ENCODE measurements at places on chromosomes 2 and 18.

DNA sequence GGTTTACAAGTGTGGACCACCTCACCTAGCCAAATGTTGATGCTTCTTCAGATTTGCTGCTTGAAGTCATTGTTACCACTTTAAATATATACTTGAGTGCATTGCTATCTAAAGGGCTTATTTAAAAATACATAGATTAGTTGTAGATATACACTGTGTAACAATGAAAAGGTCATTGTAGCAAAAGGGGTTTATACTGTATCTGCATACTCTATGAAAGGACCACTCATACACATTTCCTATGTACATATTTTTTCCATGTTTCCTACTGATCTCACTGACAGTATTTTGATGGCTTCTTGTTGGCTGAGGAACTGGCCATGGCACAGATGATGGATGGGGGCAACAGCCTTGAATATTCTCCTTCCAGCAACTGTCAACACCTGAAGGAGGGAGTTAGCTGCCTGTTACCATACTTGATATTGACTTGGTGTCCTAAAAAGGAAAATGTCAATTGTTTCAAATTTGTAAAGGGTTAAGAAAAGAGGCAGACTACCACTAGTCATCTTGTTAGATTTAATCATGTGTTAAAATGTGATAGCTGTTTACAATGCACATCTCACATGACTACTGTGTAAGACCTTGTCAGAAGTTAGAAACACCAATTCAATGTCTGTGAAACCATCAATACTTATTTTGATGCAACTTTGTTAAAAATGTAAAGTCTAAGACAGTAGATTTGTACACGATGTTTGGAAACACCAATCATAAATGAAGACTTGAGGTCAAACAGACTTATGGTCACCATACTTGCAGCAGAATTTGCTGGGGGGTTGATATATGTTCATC is 33.5 kb downstream of the RAB10 start:
- DNase-seq, result no peak

- no peak for DNase-seq
Measured at GRCh38 chr2:57542081-57542480, 504.5 kb upstream of the VRK2 start.

- no peak for DNase-seq
Measured at GRCh38 chr2:32168513-32168912, 2.8 kb downstream of the SLC30A6 start.

- no peak for DNase-seq
Measured at GRCh38 chr2:238881353-238882081, 33.6 kb downstream of the TWIST2 start.

- no peak for DNase-seq
Measured at GRCh38 chr2:22734373-22735045, 650.5 kb upstream of the KLHL29 start.

DNA sequence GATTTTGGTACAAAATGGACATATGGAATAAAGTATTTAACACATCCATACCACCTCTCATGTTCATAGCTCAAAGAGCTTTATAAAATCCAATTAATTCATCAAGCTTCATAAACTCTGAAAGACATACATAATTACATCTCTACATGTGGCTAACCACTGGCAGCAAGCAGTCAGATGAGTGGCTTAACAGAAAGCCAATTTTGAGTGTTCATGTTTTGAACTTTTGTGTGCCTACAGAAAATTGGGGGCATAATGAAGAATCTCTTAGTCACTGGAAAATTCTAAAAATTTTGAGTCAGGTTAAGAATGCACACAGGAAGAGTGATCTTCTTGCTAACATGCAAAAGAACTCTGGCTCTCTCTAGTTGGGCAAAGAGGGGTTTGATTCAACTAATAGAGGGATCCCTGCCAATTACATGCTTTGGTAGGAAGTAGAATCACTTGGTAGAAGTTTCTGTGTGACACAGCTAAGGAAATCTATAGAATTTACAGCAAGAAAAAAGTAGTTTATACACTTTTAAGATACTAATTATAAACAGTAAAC is 287.4 kb downstream of the NOL4 start:
- DNase-seq, result no peak

DNA sequence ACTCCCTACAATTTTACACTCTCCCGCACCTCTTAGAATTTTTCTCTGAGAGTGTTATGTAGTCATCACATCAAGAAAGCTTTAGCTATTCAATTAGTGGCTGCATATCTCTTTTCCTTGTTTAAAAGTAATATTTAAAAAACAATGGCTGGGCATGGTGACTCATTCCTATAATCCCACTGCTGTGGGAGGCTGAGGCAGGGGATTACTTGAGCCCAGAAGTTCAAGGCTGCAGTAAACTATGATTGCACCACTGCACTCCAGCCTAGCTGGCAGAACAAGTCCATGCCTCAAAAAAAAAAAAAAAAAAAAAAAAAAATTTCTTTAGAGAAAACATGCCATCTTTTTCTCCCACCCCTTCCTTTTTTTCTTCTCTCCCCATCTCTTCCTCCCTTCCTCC is 44.3 kb downstream of the AQP4 start:
- no peak for DNase-seq

GRCh38 chr2:1002350-1002749 is 51.7 kb downstream of the SNTG2 start:
- no peak for DNase-seq

GRCh38 chr2:170462433-170463205 is 252.5 kb upstream of the SP5 start:
- DNase-seq, result no peak

DNA sequence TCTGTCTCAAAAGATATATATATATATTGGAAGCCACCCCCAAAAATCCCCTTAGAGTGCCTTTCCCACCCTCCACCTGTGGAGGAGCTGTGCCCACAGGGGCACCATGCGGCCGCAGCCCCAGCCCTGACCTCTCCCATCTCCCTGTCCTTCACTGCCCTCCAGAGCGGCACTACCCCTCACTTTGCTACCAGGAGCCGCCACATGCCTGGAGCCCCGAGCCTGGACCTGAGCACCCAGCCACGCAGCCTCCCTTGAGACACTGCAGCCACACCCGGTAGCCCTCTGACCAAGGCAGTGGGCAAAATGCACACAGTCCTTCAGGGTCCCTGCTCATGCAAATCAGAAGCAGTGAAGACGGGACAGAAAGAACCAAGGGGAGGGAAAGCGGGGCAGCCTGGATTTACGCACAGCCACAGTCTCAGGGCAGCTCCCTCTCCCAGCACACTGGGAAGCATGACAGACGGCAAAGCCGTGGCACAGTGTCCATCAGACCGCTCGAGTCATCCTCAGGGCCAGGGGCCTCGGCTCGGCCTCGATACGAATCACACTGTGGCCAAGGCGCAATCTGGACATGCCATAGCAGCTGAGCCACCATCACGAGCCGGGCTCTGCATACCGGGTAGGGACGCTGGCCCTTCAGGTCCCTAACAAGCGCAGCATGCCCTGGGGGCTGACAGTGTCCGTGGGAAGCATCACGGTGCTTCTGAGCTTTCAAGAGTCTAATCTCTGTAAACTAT is 10.1 kb downstream of the HDAC4 start:
- no peak for DNase-seq

DNA sequence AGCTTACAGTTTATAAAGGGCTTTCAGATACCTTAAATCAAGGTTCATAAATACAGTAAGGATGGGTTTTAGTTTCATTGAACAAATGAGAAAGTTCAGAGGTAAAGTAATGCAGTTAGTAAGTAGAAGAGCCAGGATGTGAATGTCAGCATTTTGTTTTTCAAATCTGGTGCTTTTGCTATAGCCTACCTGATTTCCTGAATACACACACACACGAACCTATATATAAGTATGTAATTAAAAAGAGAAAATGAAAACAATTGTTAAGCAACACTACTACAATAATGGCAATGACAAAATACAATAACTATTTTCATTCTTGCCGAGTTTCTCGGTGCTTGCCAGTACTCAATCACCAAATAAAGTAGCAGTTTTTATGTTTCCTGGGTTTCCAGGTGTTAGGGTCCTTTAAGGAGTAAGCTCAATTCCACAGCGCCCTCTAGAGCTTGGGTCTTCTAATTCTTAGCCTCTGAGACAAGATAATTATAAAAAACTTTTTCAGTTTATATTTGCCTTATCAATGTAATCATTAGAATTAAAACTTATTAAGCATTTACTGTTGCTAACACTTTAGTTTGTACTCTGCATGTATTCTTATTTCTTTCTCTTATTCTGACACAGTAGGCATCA is 512.9 kb upstream of the ACVR2A start:
- peak; percentile 3 for DNase-seq

DNA sequence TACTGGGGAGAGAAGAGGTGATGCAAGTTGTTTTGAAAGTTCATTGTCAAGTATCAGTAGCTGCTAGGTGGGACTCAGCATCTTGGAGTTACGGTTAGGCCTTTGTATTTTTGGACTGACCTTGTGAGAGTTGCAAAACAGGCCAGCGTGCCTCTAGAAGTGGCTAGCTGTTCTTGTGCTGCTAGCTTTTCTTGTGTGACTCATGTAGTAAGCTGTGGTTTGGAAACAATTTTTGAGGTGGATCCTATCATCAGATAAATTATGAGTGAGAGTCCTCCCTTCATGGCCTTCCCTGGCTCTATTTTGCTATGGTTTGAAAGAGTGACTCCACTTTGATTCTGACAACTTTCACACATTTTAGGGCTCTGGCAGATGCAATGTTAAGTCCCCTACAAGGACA is 409.2 kb upstream of the HS6ST1 start:
- DNase-seq, result peak; percentile 59

DNA sequence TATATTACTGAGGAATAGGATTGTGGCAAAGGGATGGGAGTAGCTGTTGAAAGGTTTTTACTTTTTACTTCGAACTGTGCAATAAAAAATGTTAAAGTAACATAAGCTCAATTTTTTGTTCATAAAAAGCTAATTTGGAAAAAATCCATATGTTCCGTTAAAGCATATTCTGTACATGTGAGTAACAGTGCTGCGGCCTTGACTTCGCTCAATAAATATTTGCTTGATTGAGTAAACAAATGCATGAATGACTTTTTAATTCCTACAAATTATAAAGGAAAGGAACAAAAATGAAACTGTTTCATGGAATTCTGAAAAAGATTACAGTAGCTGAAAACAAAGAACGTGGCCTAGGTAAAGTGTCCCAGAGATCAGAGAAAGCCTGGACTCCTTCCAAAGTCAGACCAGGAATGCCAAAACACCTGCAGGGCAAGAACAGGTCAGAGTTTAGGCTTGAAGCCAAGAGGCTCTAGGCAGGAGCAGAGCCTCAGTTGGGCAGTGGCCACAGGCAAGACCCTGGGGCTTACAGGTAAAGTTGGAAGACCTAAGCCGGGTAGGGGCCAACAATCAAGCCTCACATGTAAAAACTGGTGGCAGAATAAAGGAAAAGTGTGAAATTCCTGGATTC is 44.3 kb upstream of the FIGN start:
- DNase-seq, result no peak

- DNase-seq, result no peak
Measured at GRCh38 chr2:240648650-240649275, 23.5 kb downstream of the GPR35 start.

GRCh38 chr2:237904831-237905599 is 45.6 kb downstream of the RAMP1 start:
- DNase-seq, result no peak

DNA sequence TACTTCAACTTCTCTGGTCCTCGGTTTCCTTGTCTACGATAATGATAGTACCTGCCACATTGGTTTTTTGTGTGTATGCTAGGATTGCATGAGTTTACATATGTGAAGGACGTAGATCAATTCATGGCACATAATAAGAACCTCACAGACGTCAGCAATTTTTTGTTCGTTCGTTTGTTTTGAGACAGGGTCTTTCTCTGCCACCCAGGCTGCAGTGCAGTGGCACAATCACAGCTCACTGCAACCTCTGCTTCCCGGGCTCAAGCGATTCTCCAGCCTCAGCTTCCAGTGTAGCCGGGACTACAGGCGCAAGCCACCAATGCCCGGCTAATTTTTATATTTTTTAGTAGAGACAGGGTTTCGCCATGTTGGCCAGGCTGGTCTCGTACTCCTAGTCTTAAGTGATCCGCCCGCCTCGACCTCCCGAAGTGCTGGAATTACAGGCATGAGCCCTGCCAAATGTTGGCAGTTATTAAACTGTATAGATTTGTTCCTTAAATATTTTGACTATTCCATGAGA is 756 bp upstream of the SLC35F5 start:
- no peak for DNase-seq

GRCh38 chr2:126518196-126518595 is 137.8 kb upstream of the GYPC start:
- DNase-seq, result no peak

DNA sequence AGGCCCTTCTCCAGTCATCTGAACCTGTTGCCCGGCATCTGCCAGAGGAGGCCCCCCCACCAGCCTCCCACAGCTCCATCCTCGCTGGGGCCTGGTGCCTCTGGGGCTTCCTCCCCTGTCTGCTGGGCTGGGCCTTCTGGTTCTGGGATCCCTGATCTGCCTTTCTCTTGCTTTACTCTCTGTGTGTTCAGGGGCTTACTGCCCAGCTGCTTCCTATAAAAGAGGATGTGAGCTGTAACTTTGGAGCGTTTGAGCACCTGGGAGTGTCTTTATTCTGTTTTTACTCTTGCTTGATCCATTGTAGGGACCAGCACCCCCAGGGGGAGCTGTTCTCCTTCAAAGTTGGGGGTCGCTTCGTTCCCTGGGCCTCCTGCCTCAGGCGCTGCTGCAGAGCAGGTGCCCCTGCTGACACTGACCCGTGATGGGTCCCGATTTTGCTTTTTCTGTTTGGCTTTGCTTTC is 23.1 kb upstream of the FAHD2A start:
- DNase-seq, result no peak

- no peak for DNase-seq
Measured at GRCh38 chr2:109662889-109663288, 48.7 kb downstream of the SOWAHC start.

GRCh38 chr2:62675062-62675461 is 30.5 kb upstream of the EHBP1 start:
- no peak for DNase-seq
